ENCODE measurements at places on chromosomes 7 and 10.

DNA sequence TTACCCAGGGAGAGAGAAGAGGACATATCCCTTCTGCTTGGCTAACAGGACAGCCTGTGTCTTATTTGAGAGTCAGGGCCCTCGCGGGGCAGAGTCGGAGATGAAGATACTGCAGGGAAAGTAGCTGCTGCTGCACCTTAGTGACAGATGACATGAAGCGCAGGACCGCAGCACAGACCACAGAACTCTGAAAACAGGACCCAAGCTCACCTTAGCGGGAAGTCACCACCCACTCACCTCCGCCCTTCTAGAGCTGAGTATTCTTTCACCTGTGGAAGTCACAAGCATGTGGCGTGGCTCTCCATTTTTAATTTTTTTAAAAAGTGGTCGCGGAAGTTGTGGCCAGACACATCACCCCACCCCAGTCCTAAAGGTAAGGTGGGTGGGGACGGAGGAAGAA lies 191.4 kb downstream of the FAM107B start:
- DNase-seq = peak; percentile 46

GRCh38 chr10:127619546-127620325 lies 70.6 kb downstream of the NPS start:
- no peak for DNase-seq

DNA sequence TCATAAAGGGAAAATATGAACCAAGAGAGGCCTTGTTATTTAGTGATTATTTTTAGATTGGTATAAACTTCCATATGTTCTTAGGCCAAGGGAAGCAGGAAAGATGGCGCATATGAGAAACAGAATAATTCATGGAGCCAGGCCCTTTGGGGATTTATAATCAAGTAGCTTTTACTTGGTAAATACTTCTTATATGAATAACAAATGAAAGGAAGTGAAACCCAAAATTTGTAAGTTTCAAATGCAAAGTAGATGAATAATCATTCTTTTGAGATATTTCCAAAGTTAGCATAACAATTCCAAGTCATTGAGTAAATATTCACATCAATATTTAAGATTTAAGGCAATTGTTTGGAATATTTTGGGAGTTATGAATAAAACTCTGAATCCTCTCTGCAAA lies 13.9 kb upstream of the OPTN start:
- DNase-seq = no peak

- no peak for DNase-seq
These were observed 9.4 kb downstream of the HHEX start for GRCh38 chr10:92699193-92699517.

GRCh38 chr7:15046861-15047260 lies 144.3 kb upstream of the DGKB start:
- DNase-seq = no peak

DNA sequence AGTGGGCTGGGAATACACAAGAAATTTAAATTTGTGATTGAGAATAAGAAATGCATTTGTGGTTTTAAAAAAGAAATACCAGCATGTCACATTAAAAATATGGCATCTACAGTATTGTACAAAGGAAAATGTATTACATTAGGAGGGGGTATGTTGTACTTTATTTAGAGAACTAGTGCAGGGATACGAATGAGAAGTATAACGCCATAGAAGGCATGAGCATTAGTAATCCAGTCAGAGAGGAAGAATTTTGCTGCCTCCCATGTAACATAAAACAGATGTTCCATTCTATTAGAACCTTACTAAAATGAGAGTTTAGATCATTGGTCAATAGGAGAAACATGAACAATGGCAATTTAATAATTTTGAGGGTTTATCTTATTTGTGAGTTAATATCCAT lies 182.2 kb downstream of the ADK start:
- DNase-seq = no peak

- no peak for DNase-seq
These were observed 77.5 kb upstream of the EEPD1 start for GRCh38 chr7:36075561-36075960.

DNA sequence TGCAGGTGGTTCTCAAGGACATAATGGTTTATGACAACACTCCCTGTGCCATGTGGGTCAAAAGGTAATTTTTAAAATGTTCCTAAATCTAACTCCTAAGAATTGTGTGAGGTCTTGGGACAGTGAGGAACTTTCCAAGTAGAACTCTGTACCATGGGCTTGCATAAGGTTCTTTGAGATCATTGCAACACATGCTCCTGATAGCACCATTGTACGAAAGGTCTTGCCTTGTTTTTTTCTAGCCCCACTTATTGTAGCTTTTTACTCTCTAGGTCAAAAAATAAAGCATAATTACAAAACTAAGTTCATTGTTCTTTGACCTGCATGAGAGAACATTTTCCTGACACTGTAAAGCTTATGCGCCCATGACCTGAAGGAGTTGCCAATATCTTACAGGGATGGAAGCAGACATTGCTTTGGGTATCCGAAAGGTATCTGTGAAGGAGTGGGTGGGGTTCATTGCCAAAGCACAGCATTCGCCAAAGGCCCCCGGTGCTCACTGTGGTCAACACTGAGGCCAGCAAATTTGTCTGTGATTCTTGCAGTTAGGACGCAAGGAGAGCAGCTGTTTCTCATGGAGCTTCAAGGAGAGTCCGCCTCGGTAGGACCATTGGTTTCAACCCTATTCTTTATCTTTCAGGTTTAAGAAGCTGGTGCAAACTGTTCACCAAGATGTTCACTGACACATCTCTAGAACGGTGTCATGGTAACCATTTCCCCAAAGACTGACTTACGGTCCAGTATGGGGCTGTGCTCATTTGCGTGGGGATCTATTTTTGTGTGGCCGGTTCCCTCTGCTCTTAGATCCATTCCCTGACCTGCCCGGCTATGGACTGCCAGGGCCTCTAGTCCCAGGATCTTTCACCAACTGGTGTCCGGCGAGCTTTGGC lies 7.6 kb upstream of the PRKAG2 start:
- DNase-seq = no peak

DNA sequence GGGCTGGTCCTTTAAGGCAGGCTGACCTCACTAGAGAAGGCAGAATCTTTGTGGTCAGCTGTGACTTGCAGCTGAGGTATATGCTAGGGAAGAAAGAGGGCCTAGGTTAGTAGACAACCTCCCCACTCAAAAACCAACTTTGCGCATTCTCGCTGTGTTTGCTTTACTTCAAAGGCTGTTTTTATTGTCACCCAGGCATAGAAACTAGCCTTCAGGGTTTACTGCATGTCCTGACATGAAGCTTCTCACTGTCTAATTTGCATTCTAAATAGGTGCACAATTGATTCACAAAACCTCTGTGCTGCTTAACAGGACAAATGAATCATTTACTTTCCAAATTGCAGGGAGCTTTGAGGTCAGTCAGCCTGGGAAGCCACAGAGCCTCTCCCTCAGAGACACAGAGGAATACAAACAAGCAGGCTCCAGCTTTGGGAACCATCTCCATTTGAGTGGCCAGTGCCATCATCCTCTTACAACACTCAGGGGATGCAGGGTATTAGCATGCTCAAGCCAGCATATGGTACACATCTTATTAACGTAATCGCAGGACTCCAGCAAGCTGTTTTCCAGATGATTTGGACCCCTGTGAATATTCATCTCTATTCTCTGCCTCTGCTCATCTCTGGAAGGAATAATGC lies 596.4 kb upstream of the GHITM start:
- no peak for DNase-seq

GRCh38 chr7:51070151-51070550 lies 246.5 kb downstream of the COBL start:
- no peak for DNase-seq

GRCh38 chr10:69512901-69513300 lies 60.3 kb downstream of the NEUROG3 start:
- no peak for DNase-seq

GRCh38 chr10:14327527-14327926 lies 3.2 kb downstream of the FRMD4A start:
- DNase-seq = no peak

DNA sequence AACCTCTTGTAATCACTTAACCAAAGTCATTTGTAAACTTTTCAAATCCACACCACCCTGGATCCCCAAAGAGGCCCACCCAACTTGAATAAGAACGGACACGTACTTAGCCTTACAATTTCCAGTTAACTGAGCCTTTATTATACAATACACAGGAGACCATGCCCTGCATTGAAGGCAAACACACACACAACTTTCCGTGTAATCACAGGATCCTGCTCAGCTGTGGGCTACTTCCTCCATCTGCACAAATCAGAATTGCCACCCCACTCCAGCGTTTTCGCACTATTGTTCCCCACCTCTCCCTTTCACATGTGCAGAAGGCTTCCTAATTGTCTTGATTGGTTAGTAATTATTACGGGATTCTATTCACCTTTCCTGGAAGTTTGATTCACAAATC lies 12.1 kb upstream of the PODXL start:
- DNase-seq = no peak

- no peak for DNase-seq
These were observed 287.1 kb downstream of the SFMBT2 start for GRCh38 chr10:7123774-7124173.

DNA sequence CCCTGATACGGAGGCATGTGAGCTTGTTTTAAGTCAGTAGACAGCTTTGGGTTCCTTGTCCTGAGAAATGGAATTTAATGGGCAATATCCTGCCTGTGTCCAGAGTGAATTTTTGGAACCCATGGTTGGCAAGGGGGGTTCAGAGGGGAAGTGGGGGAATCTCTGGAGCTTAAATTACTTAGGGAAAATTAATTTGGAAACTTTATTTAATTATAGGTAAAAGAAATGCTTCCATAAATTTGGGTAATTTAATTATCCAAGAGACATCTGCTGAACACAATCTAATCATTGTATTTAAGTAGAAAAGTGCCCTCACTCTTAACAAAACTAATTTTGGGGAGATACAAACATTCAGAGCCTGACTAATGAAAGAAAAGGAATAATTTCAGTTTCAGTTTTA lies 99.7 kb downstream of the PLXNA4 start:
- DNase-seq = no peak

GRCh38 chr10:125035136-125035535 lies 93.2 kb downstream of the ZRANB1 start:
- no peak for DNase-seq

DNA sequence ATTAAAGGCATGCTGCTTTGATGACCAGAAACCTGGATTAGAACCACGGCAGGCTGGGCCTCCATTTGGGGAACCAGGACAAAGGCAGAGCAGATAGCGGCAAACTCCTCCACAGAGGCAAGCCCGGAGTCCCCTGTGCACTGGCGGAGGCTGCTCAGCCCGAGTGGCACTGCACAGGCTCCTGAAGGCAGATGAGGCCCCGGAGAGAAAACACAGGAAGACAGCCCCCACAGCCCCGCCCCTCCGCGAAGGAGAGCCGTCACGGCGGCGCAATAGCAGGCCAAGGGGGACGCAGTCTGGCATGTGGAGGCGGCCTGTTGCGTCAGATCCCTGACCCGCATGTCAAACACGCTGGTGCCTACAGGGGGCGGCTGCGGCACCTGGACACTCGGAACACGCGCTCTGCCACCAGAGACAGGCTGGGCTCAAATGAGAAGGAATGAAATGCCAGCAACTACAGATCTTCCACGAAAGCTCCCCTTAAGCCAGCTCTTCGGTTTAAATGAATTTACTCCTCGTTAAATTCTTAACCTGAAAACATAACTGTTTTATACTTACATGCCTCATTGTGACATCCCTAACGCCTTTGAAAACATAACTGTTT lies 128.5 kb downstream of the MAD1L1 start:
- DNase-seq = peak; percentile 59

DNA sequence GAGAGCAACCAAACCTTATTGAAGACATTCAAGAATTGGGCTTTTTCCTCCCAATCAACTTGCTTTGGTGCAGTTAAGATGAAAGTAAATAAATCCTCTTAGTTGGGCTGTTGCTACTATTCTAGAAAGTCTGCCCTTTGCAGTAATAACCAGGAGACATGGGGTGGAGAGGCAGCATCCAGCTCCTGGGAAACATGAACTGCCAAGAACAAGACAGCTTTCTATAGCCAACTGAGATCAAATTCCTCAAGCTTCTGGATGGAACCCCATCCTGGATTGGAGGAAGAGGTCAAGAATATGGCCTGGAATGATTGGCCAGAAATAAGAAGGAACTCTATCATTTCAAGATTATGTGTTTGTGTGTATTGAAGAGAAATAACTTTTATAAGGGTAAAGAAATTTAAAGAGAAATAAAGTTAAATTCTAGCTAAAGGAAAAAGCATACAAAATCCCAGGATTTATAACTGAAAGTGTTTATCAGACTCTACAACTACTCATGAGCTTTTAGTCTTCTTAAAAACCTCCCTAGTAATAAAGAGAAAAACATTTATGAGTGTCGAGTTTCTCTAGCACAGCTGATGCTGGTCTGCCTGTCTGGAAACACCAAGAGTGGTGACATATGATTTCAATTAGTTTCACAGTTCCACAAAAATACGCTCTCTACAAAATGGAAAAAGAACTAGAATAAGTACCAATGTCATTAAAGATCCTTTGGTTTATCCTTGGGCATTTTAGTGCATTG lies 70.1 kb upstream of the COL1A2 start:
- DNase-seq = no peak

GRCh38 chr10:2210088-2210487 lies 472.8 kb upstream of the ADARB2 start:
- DNase-seq = no peak

DNA sequence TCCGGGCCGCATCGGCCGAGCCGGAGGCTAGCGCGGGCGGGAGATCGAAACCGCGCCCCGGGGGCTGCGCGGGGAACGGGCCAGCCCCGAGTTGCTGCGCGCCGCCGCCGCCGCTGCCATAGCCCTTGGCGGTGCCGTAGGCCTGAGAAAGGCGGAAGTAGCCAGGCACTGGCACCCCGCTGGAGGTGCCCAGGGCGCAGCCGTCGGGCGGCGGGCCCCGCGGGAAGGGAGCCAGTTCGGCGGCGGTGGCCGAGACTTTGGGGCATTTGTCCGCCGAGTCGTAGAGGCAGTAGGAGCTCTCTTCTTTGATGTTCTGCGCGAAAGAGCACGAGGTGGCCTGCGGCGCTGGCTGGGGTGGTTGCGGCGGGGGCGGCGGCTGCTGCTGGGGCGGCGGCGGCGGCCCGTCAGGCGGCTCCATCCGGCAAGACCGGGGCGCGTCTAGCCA lies 587 bp downstream of the HOXA10 start:
- no peak for DNase-seq

GRCh38 chr10:72050873-72051272 lies 37.5 kb downstream of the SPOCK2 start:
- DNase-seq = no peak

DNA sequence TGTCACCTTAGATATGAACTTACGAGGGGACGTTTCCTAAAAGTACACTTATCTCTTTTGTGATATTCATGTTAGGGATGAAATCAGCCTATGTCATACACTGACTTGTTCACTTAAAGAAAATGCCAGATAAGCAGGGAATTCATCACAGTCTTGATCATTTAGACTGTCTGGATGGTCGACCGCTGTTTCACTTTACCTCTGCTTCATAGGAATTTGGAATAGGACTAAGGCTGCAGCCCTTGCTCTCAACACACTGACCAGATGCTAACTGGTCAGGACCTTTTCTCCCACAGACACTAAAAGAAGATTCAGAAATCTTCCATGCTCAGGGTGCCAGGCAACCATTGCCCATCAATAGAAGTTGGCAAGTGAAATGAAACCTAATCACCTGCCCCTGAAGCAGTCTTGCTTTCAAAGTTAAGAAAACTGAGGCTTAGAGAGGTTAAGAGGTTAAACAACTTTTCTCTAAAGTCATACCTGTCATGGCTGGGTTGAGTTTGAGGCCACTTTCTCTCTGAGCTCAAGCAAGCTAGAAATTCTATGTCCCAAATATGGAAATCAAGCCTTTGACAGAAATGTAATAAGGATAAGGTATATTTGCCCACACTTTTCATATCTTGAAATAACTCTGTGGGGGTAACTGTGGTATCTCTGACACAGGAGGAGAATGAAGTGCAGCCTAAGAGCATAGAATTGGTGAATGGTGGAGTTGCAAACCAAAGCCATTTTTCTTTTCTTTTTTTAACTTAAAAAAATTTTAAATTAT lies 77.1 kb downstream of the MAP3K8 start:
- no peak for DNase-seq

- DNase-seq = no peak
These were observed 43.1 kb downstream of the MBL2 start for GRCh38 chr10:52729271-52730104.
